ENCODE measurements at places on chromosomes 3 and 15.

- DNase-seq = no peak
These were observed 95.1 kb downstream of the TP63 start for GRCh38 chr3:189726277-189726676.

GRCh38 chr3:35965908-35966307 lies 326.6 kb downstream of the ARPP21 start:
- no peak for DNase-seq

GRCh38 chr3:117407317-117407716 lies 697.7 kb downstream of the TUSC7 start:
- DNase-seq = peak; percentile 5

GRCh38 chr3:32412887-32413286 lies 21.2 kb downstream of the CMTM7 start:
- no peak for DNase-seq

DNA sequence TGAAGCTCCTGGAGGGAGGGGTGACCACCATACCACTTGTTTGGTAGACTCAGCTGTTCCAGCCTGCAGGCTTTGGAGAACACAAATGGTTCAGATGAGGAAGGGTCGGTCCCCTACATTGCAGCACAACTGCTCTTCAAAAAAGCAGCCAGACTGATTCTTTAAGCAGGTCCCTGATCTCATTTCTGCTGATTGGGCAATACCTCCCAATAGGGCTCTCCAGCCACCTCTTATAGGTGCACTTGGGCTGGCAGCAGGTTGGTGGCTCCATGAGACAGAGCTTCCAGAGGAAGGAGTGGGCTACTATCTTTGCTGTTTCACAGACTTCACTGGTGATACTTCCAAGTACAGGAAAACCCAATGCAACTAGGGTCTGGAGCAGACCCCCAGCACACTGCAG lies 65.9 kb upstream of the PEX5L start:
- no peak for DNase-seq

DNA sequence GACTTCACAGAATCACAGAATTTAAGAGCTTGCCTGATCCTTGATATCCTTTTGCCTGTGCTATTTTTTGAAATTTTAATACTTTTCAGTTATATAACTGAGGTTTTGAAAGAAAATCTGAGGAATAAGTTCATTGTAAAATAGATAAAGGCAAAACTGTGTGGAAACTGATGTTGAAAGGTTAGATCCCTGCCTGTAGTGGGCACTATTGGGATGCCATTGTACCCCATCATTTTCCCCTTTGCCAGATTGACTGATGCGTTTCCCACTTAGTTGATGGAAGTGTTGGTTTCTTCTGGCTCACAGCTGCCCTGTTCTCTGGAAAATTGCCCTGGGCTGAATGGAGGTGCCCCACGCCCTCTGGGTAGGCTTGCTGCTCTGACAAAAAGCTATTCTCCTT lies 387.9 kb downstream of the RBMS3 start:
- DNase-seq = no peak

DNA sequence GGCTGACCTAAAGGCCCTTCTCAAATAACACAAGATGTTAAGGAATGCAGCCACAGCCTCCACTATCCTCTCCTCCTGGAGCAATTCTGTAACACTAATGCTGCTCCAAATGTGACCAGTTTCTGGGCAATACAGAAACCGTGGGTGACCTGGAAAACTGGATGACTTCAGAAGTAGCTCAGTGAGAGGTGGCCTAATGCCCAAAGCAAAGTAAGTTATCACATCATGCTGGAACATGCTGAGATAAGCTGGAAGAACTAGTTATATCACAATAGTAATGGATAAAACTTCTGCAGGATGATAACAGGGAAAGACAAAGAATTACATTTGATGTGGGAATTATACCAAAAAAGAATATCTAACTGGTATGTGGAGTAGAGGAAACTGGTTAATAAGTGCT lies 72.0 kb downstream of the DHX30 start:
- no peak for DNase-seq

DNA sequence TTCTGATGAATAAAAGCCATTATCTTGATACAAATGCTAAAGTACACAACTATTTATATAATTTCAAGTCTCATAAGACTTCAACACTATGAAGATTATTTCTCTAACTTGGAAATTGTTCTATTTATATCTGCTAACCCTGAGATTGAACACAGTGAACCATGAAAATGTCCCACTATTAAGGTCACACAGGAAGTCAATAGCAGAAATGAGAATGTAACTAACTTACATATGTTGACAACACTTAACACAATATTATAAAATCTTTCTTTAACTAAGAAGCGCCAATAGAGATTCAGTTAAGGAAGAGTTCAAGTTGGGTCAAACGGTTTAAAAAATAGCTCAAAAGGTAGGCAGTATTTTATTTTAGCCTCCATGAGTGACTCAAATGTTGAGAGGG lies 551.8 kb upstream of the CBLB start:
- no peak for DNase-seq

- DNase-seq = peak; percentile 31
These were observed 496.2 kb downstream of the FHIT start for GRCh38 chr3:60755094-60755493.

DNA sequence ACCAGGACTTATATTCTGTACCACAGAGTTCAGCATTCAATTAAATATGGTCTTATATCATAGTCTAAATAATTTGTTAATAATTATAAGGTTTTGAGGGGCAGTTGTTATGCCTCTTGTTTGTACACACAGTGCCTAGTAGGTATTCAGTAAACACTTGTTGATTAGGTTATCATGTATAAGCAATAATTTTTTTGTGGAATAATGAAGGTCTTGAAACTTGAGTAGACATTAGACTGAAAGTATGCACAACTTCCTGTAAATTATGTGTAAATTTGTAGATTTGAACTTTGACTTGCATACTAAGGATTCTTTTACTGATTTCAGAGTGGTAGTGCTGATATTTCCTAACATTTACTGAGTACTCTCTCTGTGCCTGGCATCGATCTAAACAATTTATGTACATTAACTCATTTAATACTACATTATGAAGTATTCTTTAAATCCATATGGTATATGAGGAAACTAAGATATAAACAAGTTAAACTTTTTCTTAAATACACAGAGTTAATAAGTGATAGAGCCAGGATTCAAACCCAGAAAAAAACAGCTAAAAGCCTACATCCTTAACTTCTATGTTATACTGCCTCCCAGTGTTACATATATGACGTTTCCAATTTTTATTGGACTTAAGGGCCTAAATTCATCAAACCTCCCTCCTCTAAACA lies 65.1 kb downstream of the GLCE start:
- DNase-seq = peak; percentile 49

DNA sequence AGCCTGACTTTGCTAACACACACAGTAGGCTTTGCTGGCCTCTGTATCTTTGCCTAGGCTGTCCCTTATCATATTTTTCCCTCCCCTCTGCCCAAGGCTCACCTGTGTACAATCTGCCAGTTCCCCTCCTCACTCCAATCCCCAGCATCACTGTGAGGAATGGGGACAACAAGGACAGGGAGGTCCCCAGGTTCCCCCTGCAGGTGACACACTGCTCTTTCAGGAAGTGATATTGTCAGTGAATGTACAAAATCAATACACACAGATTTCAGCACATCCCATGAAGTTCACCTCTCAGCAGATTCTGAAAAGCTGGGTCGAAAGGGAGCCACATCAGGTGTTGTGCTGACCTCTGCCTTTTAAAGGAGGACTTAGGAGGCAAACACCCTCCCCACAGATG lies 177.5 kb downstream of the RAB11A start:
- peak; percentile 13 for DNase-seq

GRCh38 chr3:100244264-100244663 lies 16.5 kb upstream of the TBC1D23 start:
- DNase-seq = no peak

- no peak for DNase-seq
These were observed 51.2 kb upstream of the ADGRG7 start for GRCh38 chr3:100558233-100558632.

DNA sequence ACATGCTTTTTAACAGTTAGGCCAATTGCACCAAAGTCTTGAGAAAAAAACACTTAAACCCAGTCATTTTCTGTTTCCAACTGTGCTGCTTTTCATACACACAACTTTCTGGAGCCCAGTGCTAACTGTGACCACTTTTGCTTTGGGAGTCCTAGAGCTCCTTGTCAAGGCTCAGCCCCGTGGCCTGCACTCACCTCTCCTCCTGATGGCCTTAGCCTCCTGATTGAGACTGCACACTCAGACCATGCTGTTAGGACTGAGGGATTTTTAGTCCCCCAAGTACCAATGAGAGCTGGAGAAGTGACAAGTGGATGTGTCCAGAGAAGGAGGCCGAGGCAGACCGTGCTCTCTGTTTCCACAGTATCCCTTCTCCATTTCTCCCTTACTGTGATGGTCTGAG lies 15.2 kb upstream of the RARRES1 start:
- no peak for DNase-seq

DNA sequence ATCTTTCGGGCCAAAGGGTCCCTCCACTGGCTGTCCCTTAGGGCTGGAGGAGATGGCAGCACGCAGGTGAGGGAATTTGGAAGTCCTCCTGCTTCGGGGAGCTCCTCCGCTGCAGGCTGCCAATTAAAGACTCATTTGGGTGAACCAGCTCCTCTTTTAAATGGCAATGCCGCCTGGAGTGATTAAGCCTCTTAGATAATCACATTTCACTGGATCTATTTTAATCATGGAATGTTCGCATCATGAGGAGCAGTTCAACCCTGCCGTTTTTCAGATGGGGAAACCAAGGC lies 117.9 kb downstream of the LIPC start:
- no peak for DNase-seq

DNA sequence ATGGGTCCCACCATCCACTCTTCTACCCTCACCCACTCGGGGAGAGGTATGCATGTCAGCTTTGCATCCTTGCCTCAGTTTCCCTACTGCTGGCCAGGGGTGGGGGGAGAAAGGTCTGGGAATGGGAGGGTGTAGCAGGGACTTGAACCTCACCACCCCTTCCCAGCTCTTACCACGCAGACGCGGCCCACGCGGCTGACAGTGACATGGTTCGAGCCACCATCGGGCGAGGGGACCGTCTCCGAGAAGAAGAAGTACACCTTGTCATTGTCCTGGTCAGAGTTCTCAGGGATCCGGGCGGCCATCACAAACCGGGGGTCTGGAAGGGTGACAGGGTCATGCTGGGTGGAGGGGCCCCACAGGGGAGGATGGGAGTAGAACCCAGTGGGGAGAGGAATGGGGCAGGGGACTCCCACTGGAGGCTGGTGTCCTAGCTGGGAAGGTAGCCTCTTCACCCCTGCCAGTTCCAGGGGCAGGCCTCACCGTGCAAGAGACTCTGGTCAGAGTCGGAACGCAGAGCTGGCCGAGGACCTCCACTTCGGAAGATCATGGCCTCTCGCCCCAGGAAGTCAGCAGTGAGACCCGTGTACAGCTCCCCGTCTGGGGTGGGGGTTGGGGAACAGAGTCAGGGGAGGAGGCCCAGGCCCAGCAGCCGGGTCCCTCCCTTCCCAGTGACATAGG lies 3.7 kb downstream of the SEMA3G start:
- DNase-seq = no peak

DNA sequence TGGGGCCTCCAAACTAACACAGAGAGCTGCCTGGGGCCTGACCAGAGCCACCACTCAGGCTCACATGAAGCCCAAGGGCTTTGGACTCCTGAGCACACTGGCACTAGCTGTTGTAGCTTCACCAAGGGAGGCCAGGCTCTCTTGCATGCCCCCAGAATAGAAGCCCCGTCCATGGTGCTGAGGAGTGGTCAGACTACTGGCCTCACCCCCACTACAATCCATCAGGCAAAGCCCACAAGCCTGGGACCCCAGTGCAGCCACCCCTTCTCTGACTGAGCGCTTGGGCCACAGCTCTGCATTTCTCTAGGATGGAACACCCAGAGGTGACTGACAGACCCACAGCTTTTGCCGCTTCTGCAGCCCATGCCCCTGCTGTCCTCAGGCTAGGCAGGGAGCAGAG lies 180.8 kb downstream of the PYDC2 start:
- DNase-seq = no peak

DNA sequence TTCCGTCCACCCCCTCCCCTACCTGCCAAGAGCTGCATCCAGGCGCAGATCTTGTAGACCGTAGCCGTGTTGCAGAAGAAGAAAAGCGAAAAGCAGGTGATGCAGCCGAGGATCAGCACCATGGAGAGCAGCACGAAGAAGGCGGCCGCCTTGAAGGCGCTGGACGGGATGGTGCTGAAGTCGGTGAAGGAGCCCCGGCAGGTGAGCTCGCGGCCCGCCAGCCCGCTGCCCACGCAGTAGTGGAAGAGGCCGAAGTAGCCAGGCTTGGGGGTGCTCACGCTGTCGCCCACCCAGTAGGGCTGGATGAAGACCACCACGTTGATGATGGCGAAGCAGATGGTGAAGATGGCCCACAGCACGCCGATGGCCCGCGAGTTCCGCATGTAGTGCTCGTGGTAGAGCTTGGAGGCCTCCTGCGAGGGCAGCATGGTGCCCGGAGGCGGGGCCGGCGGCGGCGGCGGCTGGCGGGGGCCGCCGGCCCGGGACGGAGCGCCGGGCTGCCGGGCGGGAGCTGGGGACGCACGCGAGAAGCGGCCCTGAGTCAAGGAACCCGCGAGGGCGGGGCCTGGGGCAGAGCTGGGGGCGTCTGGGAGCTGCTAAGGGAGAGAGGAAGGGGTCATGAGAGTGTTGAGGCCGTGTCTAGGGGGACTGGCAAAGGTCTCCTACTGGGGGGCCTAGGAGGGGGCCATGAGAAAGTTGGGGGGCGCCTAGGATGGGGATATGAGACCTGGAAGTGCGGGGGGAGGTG lies 1.2 kb downstream of the LHFPL4 start:
- DNase-seq = no peak

- no peak for DNase-seq
These were observed 6.0 kb downstream of the SPATA16 start for GRCh38 chr3:173135059-173135458.

- DNase-seq = peak; percentile 27
These were observed 176.9 kb upstream of the LMCD1 start for GRCh38 chr3:8324747-8325146.

GRCh38 chr3:106609666-106610301 lies 741.0 kb upstream of the CBLB start:
- DNase-seq = peak; percentile 41

GRCh38 chr15:58526647-58527192 lies 94.9 kb downstream of the LIPC start:
- no peak for DNase-seq

DNA sequence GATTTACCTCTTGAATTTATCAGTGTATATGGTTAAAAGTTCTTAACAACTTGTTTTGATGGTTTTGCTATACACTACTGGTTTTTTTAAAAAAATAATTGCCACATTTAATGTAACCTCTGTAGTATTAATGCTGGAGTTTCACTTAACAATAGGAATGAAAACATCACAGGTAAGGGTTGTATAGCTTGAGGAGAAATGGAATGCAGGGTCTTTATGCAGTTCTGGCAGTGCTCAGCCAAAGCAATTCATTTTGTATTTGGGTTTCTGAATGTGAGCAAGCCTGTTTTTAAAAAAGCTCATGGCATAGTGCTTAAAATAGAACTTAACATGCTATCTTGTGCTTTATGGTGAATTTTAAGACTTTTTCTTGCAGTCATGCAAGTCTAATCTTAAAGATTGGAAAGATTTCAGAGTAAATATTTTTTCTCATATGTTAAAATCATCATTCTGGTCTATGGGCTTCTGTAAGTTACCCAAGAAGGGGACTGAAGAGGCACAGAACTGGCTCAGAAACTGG lies 8.9 kb downstream of the PIAS1 start:
- no peak for DNase-seq

- DNase-seq = no peak
These were observed 399.0 kb upstream of the ARRDC4 start for GRCh38 chr15:97561529-97561928.
